ENCODE measurements at places on chromosomes 7 and 10. TPM values are rescaled to one million over a fixed set of nuclear protein-coding genes. Genes with fewer than 3 reads are reported as not detected.
A peak's percentile ranks its signal among the peaks of the same experiment; 100 is the strongest.

- no peak for DNase-seq
Measured at GRCh38 chr10:45550903-45551786, 121.4 kb downstream of the ZFAND4 start.

OR2A7 gene
- not detected for total RNA-seq

DNA sequence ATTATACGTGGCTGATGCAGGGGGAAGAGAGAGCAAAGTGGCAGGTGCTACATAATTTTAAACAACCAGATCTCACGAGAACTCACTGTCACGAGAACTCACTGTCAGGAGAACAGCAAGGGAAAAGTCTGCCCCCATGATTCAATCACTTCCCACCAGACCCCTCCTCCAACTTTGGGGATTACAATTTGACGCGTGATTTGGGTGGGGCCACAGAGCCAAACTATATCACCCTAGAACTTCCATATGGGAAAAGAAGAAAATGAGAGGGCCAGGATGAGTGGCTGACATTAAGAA, 15.8 kb downstream of the EZH2 start:
- no peak for DNase-seq

- DNase-seq = no peak
Measured at GRCh38 chr7:75957021-75957736, 37.2 kb downstream of the TMEM120A start.

GRCh38 chr10:44293842-44294241, 91.1 kb downstream of the CXCL12 start:
- DNase-seq = no peak

SLC39A12 gene
- not detected for total RNA-seq

- no peak for DNase-seq
Measured at GRCh38 chr10:2918489-2918888, 148.9 kb upstream of the PFKP start.

DNA sequence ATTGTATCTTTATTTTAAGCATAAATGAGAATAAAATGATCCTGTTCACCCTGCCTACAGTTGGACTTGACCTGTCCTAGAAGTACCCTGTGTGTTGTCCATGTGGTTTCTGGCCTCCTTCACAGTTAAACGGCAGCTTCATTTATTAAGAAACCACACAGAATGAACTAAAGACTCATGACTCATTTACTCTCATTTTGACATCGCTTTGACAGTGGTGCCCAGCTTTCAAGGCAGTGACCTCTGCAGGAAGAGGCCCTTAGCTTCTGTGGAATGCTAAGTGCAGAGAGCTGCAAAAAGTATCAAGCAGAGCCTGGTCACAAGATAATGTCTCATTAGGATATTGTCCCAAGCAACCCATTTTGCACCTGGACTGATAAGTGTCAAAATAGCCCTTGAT, 93.4 kb downstream of the AVL9 start:
- DNase-seq = peak; percentile 68

GRCh38 chr10:75497997-75498883, 66.8 kb downstream of the LRMDA start:
- no peak for DNase-seq

GRCh38 chr7:33044986-33045385, 17.6 kb downstream of the NT5C3A start:
- DNase-seq = no peak

DNA sequence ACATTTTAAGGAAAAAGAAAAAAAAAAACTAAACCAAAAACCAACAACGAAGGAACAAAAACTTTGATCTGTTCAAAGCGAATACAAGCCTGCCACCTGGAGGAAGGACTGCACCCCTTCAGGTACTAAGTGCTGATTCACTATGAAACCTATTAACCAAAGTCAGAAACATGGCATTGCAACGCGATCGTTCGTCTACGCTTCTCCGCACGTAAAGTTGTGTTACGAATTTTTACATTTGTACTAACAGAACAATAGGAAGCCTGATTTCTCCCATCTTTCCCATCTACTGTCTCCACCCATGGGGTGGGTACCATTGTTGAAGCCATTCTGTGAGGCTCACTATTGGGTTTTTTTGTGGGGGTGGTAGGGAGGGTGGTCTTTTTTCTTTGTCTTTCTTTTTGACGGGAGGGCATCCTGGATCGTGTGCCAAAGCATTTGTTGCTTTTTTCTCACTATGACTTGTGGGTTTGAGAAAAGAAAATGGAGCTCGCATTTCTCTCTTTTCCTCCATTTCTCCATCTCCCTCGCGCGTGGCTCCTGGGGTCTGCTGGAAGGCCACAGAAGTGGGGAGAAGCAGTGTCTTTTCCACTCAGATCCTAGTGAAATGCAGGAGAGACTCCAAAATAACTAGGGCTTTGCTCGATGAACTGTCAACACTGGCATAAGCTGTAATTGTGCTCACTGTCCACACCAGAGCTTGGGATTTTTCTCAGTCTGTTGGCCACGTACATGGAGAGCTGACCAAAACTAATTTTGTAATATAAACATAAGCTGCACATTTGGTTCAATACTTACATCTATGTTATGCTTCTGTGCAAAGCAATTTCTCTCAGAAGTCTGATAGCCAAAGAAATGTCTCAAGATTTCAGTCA, 100.9 kb upstream of the YAE1 start:
- peak; percentile 79 for DNase-seq

NEUROG3 gene
- total RNA-seq = not detected

DNA sequence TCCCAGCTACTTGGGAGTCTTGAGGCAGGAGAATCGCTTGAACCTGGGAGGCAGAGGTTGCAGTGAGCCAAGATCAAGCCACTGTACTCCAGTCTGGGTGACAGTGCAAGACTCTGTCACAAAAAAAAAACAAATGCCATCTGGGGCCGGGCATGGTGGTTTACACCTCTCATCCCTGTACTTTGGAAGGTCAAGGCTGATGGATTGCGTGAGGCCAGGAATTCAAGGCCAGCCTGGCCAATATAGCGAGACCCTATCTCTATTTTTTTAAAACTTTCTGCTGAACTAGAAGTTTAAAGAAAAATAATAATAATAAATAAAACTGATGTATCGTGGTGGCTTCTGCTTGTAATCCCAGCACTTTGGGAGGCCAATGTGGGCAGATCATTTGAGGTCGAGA, 15.7 kb upstream of the RNF216 start:
- no peak for DNase-seq

NRAP gene
- 3.0 TPM for total RNA-seq

GRCh38 chr10:35375091-35375765, 38.9 kb downstream of the CCNY start:
- DNase-seq = no peak

GRCh38 chr7:55132890-55133551, 114.2 kb downstream of the EGFR start:
- peak; percentile 76 for DNase-seq

PCLO gene
- 0.17 TPM for total RNA-seq

DNA sequence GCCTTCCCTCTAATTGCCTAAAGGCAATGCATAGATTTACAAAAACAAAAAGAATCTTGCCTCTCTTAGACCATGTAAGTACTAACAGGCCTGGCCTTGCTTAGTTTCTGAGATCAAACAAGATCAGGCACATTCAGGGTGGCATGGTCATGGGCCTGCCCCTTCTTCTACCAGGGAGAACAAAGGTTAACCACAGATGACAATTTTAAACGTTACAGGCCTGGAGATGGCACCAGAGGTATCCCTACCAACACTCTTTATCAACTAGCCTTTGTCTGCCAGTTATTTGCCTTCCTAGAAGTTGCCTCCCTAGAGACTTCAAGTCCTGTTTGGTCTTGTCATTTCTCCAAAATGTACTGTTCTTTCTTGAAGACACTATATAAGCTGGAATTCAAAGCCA, 252.6 kb downstream of the DOCK4 start:
- DNase-seq = no peak

- DNase-seq = no peak
Measured at GRCh38 chr7:99601656-99602310, 3.7 kb downstream of the TMEM225B start.

MRPS33 gene
- total RNA-seq = 132 TPM
